Pericardium fibroblast (primary cell): ENCODE measurements at places on chromosomes 5 and 9. TPM values are rescaled to one million over a fixed set of nuclear protein-coding genes. Genes with fewer than 3 reads are reported as not detected.

GABRP gene
- total RNA-seq = not detected in 2 replicates

PRSS3 gene
- total RNA-seq = 12.5 and 14.4 TPM in 2 replicates

SPACA9 gene
- 2.0 and 7.3 TPM in 2 replicates for total RNA-seq

PHF24 gene
- 0.12 and 1.0 TPM in 2 replicates for total RNA-seq

SHOC1 gene
- total RNA-seq = 0.09 TPM in 1 of 2 replicates, not detected in the other
